Amygdala (tissue), 56 donors: ENCODE measurements at places on chromosomes 3 and 15.

GRCh38 chr3:87359025-87359424, 82.6 kb upstream of the POU1F1 start:
- no peak for DNase-seq

DNA sequence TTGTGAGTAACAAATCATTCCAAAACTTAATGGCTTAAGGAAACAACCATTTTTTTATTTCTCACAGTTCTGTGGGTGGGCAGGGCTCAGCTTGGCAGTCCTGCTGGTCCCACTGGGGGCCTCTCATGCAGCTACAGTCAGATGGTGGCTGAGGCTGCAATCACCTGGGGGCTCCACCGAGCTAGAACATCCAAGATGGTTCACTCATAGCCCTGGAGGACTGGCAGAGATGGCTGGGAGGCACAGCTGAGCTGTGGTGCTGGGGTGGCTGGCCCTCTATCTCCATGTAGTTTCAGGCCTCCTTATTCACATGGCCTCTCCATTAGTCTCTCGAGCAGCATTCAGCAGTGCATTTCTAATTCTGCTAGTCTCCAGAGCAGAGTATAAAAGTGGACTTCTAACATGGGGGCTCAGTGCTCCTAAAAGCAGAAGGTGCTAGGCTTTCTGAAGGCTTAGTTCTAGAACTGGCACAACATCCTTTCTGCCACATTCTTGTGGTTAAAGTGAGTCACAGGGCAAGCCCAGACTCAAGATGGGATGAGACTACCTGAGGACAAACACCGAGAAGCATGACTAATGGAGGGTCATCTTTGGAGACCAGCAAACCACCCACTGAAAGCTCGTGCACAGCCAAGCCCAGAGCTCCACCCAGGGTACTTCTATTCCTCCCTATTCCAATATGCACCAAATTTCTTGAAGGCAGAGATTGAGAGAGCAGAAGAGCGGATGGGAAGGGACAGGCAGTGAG, 6.3 kb downstream of the CAV3 start:
- DNase-seq = no peak

- DNase-seq = no peak
Observed at GRCh38 chr15:70806992-70807712, 43.8 kb upstream of the UACA start.

DNA sequence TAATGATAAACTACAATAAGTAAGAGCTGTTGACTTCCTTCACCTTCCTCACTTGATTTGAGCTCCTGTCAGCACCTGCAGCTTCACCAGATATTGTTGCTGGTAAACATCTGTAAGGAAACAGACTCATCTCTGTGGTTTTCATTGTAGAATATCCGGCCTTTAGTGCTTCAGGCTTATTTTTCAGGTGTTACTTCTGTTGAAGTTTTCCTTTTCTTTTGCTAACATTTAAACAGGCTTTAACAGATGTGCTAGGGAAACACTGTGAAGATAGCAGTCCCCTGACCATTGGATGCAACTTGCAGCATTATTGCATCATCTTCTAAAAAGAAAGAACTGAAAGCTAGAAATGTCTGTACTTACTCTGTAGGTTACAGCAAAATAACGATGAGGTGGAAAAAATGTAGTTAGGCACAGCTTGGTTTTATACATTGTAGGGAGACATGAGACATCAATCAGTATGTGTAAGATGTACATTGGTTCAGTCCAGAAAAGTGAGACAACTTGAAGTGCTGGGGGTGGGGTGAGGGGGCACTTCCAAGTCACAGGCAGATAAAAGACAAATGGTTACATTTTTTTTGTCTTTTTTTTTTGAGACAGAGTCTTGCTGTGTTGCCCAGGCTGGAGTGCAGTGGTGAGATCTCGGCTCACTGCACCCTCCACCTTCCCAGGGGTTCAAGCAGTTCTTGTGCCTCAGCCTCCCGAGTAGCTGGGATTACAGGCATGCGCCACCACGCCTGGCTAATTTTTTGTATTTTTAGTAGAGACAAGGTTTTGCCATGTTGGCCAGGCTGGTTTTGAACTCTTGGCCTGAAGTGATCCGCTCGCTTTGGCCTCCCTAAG, 10.2 kb downstream of the EDEM1 start:
- no peak for DNase-seq

GRCh38 chr15:29889542-29890329, 67.5 kb upstream of the TJP1 start:
- DNase-seq = no peak
